ENCODE measurements at places on chromosomes 3 and 15.

DNA sequence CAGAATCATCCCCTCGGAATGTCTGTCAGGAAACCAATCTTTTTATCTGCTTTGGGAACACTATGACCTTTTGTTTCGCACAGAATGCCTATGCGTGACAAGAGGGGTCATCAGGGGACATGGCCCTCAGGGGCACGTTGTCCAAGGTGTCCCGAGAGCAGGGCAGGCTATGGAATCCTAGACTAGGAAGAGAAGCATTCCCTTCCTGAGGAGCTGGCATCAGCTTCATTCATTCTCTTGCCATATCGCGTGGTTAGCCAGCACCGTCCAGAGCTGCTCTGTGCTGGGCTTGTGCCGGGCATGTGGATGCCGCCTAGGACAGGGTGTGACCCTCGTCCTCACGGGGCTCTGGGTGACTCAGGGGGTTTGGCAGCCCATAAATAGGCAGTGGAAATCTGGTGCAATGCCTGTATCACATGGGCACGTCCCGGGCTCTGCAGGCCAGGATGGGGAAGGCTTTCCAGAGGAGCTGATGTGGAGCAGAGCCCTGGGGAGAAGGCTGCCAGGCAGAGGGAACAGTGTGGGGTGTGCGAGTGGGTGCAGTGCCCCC lies 117.8 kb downstream of the TMEM266 start:
- DNase-seq, result peak; percentile 65

GRCh38 chr15:100785181-100786138 lies 94.2 kb upstream of the ALDH1A3 start:
- DNase-seq, result no peak

- no peak for DNase-seq
Measured at GRCh38 chr3:32835961-32836360, 18.2 kb downstream of the TRIM71 start.

DNA sequence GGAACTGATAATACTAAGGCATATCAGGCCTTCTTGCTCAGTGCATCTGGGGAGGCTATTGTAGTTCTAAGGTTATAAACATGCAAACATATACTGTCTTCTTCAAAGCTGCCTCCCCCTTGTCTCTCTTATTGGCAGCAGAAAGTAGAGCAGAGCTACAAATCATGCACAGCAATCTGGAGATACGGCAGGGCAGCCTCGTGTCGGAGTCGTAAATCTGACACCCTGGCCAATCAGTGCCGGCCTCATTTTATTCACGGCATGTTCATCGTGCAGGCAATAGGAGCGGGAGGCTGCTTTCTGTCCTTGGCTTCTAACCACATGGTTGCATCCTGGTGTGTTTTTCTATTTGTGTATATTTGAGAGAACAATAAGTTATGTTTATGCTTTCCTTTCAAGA lies 300.2 kb upstream of the CNTN6 start:
- peak; percentile 10 for DNase-seq

DNA sequence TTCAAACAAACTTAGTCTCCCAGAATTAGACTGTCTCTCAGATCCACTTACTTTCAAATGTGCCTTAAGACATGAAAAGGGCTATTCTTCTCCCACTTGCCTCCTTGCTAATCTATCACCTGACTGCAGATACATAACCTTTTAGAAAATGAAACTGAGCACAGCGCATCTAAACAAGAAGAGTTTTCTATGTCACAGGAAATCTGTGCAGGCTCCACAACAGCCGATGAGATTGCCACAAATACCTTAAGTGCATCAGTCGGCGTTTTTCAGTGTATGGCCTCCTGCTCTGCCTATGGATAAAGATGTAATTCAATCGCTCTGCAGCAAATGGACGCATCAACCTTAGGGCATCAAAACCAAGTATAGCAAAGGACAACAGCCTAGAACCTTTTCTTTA lies 544.2 kb downstream of the FOXP1 start:
- DNase-seq, result no peak

DNA sequence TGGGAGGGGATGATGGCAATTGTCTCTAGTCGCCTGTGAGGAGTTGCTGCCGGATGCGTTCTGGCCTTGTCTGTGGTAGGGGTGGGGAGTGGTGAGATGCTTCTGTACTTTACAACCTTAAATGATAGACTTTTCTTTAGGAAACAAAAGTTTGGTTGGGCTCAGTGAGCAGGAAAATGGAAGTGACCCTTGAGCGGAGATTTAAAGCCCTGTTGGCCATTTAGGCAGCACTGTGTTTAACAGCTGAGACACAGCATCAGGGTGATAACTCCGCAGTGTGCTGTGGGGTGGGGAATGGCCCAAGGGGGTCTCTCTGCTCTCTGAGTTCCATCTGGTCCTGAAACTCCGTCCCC lies 36.6 kb downstream of the SPSB4 start:
- DNase-seq, result no peak

DNA sequence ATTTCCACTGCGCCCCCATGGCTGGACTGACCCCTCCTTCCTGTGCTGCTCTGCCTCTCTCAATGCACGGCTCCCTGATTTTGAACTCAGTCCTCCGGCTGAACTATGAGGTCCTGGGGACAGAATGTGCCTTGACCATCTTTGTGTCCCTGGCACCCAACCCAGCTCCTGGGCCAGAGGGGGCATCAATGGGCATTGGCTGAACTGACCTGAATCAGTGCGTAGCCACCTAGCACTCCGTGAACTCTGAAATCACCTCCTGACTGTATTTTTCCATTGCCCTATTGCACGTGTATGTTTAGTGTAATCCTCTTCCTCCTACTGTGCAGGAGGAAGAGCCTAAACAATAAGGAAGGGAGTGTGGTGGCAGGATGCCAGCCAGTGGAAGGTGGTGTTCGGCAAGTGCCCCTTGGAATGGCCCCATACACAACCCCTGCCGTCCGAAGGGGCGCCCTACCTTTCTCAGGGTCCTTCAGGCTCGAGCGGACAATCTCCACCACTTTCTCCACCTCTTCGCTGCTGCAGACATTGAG lies 33.5 kb downstream of the BDH1 start:
- DNase-seq, result no peak

DNA sequence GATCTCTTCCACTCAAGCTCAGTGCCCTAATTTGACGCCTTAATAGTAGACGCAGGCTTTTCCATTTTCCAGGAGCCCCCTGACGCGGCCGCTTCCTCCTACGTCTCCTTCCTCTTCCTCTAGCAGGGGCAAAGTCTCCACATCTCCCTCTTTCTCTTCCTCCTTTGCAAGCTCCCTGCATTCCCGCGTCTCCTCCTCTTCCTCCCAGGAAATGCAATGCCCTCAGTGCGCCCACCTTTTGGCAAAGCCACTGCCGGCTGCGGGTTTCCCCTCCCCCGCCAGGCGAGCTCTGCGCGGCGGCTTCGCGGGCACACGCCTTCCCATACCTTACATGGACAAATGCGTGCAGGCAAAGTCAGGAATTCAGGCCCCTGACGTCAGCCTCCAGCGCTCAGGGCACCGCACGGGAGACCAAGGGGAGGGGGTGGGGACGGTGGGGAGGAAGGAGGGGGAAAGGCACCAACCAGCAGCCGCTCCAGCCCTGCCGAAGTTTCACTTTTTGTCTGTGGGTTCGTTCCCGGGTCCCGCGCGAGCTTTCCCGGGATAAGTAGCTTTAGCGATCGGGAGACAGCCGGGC lies 432 bp upstream of the LPP start:
- peak; percentile 87 for DNase-seq

DNA sequence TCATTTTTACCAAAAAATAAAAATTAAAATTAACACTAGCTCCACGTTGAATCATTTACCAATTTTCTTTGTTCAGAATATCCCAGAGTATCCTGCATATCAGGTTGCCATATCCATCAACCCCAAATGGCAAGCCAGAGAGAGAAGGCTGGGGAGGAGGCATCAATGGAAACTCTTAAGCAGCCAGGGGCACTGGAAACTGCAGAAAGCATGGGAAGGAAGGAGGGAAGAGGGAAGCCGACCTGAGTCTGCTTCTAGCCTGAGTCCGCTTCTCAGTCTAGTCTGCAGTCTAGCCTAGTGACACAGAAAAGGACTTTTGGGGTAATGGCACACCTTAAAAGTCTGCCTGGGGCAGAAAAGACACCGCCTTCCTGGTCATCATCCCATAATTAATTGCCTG lies 1.6 kb upstream of the MTHFS start:
- no peak for DNase-seq

DNA sequence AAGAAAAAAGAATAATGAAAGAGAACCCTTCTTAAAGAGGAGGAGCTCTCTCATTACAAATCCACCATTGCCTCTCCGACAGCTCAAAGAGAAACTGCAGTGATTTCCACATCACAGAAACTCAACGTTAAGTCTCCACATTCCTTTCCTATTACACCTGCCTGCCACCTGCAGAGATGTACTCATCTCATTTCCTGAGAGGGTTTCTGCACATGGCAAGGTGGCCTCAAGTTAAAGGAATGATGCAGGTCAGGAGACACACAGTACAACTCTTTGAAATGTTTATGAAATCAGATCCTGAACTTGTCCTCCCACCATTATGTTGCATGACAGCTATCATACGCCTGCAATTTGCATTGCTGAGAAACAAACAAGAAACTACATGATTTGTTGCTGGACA lies 458.4 kb upstream of the ADAMTS9 start:
- peak; percentile 77 for DNase-seq
